ENCODE measurements at places on chromosomes 2 and 18. TPM values are rescaled to one million over a fixed set of nuclear protein-coding genes. Genes with fewer than 3 reads are reported as not detected.

RAD51AP2 gene
- polyA plus RNA-seq: 0.05 TPM

ALPG gene
- polyA plus RNA-seq: not detected

CCBE1 gene
- polyA plus RNA-seq: 0.18 TPM

RTP5 gene
- polyA plus RNA-seq: 0.06 TPM

FBLN7 gene
- polyA plus RNA-seq: 0.33 TPM

RNF149 gene
- 50.4 TPM for polyA plus RNA-seq

GALR1 gene
- polyA plus RNA-seq: under 0.01 TPM

Data from esophagus (tissue), 2 donors.